CD4-positive, CD25-positive, alpha-beta regulatory T cell (primary cell): ENCODE measurements at places on chromosomes 1 and 21. TPM values are rescaled to one million over a fixed set of nuclear protein-coding genes. Genes with fewer than 3 reads are reported as not detected.

DNA sequence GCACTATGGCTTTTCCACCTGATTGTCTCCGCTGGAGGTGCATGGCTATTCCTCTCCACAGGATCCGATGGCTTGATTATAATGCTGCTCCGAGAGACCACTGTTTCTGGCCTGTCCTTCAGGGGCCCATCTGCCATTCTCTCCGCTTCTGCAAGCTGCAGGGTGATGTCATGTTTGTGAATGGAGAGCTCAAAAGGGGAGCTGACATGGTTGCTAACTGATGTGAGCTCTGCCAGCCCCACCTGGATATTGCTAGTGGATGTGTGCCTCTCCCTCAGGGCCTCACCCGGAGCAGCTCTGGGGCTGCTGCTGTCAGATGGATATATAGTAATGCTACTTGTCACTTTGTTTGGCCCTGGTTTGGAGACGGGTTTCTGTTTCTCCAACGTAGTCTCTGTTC is 72.3 kb downstream of the KDM1A start:
- no peak for DNase-seq

DNA sequence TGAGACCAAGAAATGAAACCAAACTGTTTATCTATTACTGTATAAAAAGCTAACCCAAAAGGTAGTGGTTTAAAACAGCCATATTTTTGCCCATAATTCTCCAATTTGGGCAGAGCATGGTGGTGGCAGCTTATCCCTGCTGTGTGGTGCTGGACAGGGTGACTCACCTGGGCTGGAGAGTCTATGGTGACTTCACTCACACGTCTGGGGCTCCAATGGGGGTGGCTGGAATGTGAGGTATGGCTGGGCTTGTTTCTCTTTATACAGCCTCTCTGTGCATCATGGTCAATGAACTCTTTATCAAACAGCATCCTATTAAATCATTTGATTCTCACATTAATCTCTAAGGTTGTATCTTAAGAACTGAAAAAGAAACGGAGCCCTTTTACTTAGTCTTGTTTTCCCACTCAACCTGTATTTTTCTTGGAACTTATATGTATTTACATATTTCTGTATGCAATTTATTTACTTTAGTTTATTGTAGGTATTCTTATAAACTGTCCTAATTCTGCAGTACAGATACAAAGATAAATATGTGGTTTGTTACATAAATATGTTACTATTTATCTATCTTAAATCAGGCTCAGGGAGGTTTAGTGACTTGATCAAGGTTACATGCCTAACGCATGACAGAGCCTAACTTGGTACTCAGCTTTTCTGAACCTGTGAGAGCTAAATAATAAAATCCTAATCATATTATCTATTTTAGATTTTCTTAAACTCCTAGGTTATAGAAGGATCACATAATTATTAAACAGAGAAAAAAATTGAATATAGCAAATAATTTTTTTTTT is 37.5 kb upstream of the WLS start:
- DNase-seq: no peak

GRCh38 chr1:93905051-93905450 is 4.2 kb downstream of the GCLM start:
- DNase-seq: no peak

DNA sequence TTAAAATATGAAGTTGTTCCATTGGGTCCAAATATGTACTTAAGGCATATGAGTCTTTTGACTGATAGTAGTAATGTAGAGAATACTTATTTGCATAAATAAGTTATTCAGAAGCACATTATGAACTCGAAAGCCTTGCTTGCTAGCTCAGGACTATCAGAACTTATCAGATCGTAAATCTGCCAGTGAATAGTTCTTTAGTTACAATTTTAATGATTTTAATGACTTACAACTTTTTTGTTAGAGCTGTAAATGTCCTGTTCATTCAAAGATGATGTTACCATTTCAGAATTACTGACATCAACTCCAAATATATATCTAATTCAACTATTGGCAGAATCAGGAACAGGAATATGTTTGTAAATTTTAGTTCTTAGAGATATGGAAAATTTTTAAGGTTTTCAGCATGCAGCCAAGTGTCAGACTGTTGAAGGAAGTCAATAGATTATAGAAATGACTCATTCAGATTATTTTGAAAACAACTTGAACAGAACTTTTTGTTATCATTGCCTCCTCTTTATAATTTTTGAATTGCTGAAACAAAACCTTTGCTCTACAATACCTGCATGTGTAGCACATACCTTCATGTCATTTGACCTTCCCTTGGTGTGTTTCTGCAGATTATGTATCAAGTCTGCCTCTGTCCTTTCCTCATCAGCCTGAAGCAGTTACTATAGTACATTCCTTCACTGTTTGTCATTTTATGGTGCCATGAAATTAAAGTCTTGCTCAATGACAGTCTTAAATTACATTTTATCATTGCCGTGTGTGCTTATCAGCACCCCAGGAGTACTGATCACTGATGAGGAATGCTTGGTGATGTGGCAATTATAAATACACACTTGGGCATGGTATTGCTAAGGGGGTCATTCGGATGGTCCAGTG is 44.9 kb downstream of the LRRC8D start:
- no peak for DNase-seq

DNA sequence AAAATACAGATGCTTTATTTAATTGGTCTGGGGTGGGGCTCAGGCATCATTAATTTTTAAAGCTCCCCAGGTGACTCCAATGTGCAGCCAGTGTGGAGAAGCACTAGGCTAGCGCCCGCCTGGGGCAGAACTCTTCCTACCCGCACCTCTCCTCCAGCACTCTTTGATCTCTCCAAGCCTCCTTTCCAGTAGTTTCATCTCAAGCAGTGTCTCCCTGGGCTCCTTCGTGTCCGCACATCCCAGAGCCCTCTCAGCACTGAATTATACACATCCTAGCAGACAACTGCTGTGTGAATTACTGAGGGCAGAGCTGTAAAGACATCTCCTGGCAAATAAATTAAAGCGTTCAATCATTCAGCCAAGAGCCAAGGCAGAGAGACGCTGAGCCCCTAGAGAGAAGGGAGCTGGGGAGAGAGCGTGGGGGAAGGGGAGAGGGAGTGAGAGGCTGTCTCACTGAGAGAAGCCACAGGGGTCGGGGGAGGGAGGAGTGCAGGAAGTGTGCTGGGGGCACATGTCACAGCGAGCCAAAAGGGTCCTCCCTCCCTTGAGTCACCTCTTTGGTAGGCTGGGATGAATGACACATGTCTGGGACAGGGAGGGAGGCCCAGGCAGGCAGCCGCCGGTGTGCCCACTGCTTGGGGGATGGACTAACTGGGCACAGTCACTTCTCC is 21.0 kb upstream of the PARP1 start:
- no peak for DNase-seq

DNA sequence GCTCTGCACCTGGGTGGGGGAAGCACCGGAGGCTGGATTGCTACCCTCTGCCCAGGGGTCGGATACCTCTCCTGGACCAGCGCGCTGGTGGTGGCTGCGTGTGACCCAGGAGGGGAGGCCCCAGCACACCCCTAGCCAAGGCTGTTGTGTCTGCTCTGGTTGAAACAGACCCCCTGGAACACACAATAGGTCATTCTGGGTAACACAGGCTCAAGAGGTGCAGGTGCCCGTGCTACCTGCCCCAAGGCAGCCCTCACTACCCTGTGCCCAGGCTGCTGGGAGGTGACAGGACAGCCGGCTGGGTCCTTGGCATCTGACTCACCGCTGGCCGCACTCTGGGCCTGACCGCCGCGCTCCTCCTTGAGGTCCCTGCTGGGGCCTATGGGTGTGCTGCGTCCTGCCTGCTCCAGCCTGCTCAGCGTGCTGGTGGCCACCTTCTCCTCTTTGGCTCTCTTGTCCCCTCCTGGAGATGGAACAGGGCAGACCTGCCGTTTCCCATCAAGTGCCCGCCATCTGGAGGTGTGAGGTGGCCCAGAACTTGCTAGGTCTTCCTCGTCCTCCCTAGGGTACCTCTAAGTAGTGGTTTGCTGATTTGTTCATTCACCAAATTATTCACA is 30.0 kb downstream of the ZBTB17 start:
- no peak for DNase-seq

DNA sequence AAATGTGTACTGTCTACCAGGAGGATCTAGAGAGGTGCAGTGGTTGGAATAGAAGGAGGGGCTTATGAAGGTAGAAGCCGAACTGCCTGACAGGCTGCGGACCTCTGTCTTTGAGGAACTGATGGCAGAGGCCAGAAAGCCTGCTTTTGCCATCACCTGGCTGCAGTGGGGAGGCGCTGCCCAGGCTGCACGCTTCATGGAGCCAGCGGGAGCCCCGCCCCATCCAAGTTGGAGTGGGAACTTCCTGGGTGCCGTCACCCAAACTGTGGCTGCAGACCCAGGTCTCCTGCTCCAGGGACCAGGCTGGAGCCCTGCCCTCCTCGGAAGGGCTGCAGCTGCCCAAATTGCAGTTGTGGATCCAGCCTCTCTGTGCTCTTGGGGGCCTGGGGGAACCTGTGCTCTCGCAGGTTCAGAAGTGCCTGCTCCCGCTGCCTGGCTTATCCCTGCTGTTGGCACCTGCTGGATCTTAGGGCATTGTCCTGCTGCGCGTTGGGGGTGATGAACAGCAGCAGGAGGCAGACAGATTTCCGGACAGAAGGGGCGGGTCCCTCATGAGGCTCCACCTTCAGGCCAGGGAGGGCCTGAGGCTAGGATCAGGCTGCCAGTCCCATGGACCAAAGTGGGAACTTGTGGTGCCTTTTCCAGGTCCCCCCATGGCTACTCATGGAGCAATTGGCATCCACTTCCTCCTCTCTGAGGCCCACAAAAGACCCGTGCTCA is 118.0 kb upstream of the PLPPR4 start:
- DNase-seq: no peak

GRCh38 chr1:25554886-25555752 is 11.7 kb downstream of the LDLRAP1 start:
- DNase-seq: no peak

- no peak for DNase-seq
Measured at GRCh38 chr1:92447033-92447681, 39.6 kb downstream of the GFI1 start.

DNA sequence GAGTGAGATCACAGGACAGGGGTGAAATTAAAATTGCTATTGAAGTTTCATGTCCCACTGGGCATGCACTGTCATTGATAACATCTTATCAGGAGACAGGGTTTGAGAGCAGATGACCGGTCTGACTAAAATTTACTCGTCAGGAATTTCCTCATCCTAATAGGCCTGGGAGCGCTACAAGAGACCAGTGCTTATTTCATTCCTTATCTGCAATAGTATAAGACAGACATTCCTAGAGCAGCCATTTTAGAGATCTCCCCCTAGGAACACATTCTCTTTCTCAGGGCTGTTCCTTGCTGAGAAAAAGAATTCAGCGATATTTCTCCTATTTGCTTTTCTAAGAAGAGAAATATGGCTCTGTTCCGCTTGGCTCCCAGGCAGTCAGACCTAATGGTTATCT is 181.4 kb upstream of the ETV3 start:
- DNase-seq: no peak

Gene LCE1A
- total RNA-seq: not detected

Gene CBR3
- total RNA-seq: 1.8 TPM

Gene KTI12
- 20.0 TPM for total RNA-seq

Gene PDC
- not detected for total RNA-seq

Gene HMCN1
- 0.81 TPM for total RNA-seq
